Activated T-cell treated with anti-CD3 and anti-CD28 coated beads, Interleukin-2, amount 50 U/mL, for 48 hours (primary cell): ENCODE measurements at places on chromosomes 7 and 10.

GRCh38 chr10:58319599-58319998, 15.2 kb upstream of the UBE2D1 start:
- no peak for DNase-seq

DNA sequence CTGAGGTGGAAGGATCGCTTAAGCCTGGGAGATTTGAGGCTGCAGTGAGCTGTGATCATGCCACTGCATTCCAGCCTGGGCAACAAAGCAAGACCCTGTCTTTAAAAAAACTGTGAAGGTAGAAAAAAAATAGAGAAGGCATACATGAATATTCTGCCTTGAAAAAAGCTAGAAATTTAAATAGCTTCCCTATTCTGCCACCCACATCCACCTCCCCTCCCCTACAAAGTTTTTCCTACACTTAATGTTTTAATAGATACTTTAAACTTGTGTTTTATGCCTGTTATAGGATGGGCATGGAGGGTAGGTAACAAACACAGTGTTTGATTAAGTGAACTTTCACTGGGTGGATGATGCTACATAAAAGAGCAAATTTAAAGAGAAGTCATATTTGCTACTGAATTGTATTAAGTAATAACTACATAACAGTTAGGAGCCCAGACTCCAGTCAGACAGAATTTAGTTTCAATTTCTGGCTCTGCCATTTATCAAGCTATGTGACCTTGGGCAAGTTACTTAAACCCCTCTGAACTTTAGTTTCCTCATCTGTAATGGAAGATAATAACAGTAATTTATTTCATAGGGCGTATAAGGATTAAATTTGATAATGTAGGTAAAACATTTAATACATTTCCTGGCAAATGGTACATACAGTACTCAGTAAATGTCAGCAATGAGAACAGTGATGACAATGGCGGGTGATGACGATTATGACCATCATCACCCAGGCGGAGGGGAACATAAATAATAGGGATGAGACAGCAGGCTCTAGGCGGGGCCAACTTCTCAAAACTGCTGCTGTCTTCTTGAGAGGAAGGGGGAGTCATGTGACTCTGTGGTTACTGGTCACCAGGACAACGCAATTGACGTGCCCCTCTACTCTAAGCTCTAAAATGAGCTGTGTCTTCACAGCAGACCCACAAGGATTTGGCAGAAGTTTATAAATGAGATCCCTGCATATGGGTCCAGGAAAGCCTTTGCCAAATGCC, 15.8 kb downstream of the DNMBP start:
- peak; percentile 64 for DNase-seq

GRCh38 chr10:127198307-127198706, 1.9 kb upstream of the INSYN2A start:
- DNase-seq: no peak

- DNase-seq: no peak
Measured at GRCh38 chr10:117137911-117138642, at the start of gene VAX1. VAX1 (minus strand) TSS chr10:117138270; CDS start chr10:117138056, 214 bp downstream.

DNA sequence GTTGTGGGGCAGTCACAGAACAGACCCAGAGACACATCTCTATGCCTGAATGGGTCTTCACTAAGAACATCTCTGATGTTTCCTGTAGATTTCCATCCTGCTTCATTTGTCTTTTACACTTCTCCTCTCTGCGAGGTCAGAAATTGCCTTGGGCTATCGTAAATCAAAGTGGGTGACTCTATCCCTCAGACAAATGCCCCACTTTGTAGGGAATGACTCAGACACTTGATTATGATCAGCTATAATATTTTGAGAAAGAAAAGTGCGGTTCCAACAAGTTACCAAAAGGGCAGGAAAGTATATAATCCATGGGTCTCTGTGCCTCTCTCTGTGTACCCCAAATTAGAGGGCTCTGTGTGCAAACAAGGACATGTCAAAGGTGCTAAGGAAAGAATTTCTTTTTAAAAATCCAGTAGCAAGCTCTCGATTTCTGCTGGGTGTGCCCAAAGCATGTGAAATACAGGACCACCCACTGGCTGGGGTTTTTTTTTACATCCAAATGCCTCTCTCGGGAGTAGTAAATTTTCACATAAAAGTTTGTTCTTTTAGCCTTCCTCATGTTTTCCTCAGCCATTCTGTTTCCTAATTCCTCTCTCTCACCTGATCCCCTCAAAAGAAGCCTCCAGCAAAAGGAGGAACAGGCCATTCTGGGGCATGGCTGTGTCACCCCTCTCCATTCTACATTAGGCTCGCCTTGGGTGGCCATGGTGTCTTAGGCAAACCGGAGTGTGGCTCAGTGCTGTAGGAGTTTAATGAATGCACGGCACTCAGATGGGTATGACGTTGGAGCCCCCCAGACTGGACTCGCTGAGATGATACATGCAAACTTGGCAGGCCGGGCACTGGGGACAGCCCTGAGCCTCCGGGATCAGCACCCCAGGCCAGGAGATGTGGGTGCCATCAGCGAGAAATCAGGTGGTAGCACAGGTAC, 6.3 kb upstream of the OPN4 start:
- DNase-seq: no peak

DNA sequence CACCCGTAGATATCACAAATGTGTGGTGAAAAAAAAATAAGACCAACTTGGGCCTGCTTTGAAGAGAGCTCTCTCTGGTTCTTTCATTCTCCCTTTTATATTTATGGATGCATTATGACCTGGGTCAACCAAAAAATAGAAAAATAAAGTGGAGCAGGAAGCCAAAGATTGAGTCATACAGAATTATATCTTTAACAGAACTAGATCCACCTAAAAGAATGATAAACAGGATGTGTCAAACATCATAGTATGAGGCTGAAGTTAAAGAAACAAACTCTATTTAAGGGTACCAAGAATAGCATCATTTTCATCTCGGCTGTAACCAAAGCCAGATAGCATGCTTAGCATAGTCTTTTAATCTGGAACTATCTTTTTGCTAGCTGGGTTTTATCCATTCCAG, 28.8 kb upstream of the NMT2 start:
- DNase-seq: no peak

- DNase-seq: no peak
Measured at GRCh38 chr10:79053081-79053434, 15.7 kb upstream of the ZMIZ1 start.

GRCh38 chr7:147033641-147034040, 917.0 kb downstream of the CNTNAP2 start:
- no peak for DNase-seq

DNA sequence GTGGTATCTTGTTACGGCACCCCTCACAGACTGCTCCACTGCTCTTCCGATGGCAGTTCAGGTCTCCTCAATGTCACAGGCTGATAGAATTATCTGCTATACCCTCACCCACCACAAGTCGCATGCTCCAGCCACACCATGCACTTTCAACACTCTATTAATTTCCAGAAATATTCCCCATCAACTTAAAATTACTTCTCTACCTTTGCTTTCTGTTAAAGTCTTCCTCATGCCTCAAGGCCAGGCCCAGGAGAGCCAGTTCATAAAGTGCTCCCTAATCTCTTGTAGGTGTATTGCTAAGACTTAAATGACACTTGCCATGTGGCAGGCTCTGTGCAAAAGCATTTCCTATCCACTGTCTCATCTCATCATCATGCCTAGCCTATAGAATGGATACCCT, 105.9 kb upstream of the ARID5B start:
- DNase-seq: no peak

GRCh38 chr7:108196004-108196403, 65.8 kb upstream of the LAMB4 start:
- no peak for DNase-seq

GRCh38 chr7:144011458-144012230, 11.5 kb downstream of the OR6B1 start:
- DNase-seq: no peak

DNA sequence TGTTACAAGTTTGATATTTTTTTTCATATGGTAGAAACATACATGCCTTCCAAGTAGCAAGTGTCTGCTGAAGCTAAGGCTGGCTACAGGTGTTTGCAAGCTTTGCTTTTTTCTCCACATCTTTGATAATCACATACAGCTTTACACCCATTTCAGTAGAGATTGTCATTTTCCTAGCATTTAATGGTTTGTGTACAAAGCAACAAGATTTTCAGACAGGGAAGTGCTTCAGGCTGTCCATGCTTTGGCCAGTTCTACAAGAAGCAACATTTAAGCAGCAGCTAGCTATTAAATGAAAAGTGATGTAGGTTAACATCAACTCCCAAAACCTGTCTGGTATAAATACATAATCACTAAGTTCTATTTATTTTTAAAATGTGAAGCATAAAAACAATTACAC, 2.3 kb downstream of the HDAC9 start:
- no peak for DNase-seq

DNA sequence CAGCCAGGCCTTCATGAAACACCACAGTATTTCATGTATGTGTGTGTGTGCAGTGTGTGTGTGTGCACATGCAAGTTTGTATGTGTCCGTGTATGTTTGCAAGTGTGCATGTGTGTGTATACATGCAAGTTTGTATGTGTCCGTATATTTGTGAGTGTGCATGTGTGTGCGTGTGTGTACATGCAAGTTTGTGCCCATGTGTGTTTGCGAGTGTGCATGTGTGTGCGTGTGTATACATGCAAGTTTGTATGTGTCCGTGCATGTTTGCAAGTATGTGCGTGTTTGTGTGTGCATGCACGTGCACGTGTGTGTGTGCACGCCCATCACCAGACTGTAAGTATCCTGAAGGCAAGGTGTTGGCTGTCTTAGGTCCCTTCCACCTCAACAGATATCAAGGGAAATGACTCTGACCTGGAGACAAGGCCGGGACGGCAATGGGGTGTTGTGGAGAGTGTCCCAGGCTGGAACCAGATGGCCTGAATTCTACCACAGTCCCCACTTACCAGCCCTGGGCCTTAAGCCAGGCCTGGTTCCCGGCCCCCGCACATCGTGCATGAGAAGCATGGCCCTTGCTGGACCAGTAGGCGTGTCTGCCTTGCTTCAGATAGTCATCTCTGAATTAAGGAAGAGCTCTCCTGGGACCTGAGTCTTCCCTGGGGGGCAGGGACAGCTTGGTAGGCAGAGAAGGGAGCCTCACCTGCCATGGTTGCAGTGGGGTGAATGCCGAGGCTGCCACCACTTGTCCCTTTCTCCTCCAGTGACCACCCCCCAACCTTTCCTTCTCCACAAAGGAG, 140.0 kb downstream of the GRK5 start:
- no peak for DNase-seq

GRCh38 chr10:26579256-26580063, 118.0 kb upstream of the PDSS1 start:
- DNase-seq: no peak

GRCh38 chr10:12056748-12057147, 12.0 kb upstream of the DHTKD1 start:
- DNase-seq: no peak

DNA sequence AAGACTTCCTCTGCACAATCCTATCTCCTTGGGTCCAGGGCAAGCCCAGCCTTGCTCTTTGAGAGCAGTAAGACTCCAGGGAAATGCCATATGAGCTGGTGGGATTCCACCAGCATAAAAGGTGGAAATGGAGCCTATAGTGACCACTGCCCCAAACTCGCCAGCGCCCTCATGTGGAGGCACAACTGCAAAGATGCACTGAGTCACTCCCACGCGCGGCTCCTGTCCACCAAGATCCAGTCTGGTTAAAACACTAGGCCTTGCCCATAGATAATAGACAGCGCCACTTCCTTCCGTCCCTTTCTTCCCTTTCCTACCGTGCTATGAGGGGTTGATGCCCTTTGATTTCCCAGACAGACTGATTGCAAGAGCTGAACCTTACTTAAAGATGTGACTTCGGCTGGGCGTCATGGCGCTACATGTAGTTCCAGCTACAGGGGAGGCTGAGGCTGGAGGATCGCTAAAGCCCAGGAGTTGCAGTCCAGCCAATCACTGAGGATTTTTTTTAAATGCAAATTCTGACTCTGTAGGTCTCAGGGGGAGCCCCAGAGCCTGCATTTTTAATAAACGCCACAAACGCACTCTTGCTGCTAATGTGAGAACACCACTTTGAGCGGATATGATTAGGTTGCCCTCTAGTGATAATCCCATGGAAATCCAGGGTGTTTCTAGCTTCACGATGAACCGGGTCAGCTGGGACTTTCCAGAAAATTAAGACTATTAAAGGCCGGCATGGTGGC, 136.5 kb downstream of the EPC1 start:
- peak; percentile 36 for DNase-seq

GRCh38 chr7:133053321-133053891, 28.5 kb downstream of the CHCHD3 start:
- no peak for DNase-seq

DNA sequence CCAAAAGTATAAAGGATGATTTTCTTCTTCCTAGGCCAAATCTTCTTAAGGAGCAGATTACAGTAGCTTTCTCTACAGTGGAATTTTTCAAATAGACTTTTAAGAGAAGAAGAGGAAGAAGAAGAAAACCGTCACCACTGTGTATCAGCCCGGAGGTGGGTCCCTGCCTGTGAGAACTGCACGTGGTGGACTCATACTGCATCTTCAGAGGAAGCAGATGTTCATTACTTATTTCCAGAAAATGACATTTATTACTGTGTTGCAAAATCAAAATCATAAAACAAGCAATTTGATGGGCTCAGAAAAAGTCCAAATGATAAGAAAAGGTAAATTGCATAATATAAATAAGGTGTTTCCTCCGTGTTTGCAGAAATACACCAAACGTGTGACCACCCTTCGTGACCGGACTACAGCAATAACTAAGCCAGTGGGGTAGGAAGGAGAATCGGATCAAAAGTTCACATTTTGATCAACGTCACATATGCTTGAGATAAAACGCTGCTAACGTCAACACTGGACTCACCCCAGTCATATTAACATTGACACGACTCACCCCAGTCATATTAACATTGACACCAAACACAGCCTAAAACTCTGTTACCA, 179.2 kb downstream of the PTPRN2 start:
- no peak for DNase-seq
